Activated CD8-positive, alpha-beta memory T cell treated with anti-CD3 and anti-CD28 coated beads for 48 hours (primary cell): ENCODE measurements at places on chromosomes 2 and 18.

DNA sequence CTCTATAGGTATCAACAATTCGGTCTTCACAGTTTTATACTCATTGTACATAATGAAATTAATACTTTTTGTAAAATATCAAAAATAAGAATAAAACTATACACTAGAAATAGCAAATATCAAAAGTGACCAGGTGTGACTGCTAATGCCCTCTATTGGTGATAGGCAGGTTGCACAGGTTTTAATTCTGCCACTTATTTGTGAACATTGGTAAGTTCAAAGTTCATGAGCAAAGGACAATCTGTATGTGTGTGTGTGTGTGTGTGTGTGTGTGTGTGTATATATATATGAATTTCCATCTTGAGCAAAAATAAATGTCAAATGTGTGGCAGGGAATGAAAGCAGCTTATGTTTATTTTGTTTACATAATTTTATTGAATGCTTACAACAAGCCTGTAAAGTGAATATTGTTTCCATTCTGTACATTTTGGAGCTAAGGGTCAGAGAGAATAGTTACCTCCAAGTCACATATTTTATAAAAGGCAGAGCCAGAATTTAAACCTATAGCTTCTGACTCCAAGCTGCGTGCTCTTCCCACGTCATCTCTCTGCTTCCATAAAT, 537.4 kb downstream of the CPS1 start:
- DNase-seq = no peak

DNA sequence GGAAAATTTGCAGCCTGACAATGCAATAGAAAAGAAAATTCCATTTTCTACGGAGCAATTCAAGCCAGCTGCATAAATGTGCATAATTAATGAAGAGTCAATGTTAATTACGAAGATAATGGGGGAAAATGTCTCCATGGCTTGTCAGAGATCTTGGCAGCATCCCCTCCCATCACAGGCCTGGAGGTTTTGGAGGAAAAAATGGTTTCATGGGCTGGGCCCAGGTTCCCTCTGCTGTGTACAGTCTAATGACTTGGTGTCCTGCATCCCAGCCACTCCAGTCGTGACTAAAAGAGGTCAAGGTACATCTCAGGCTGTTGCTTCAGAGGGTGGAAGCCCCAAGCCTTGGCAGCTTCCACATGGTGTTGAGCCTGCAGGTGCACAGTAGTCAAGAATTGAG, 779.7 kb downstream of the DCDC2C start:
- no peak for DNase-seq

GRCh38 chr2:234999740-235000425, 48.1 kb downstream of the SH3BP4 start:
- DNase-seq = no peak

DNA sequence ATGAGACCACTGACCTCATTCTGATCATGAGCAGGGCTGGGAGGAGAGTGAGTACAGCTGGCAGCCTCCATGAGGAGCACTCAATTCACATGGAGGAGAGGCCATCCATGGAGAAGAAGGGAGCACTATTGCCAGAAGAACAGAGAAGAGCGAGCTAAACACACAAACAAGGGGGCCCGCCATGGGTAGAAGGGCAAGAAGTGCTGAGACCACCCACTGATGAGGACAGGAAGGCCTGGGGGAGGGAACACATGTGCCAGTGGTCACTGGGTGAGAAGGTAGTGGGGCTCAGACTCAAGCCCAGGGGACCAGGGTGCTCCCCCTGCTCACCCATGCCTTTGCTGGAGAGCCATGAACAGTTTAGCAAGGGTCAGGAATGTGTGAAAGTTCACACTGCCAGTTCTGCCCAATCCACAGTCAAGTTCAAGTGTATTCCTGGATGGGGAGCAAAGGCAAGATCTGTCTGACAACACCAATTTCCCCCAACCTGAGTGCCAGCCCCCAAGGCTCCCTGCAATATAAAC, 57.7 kb downstream of the TTC32 start:
- no peak for DNase-seq

- DNase-seq = peak; percentile 31
Measured at GRCh38 chr2:46461011-46461674, 18.2 kb upstream of the TMEM247 start.

DNA sequence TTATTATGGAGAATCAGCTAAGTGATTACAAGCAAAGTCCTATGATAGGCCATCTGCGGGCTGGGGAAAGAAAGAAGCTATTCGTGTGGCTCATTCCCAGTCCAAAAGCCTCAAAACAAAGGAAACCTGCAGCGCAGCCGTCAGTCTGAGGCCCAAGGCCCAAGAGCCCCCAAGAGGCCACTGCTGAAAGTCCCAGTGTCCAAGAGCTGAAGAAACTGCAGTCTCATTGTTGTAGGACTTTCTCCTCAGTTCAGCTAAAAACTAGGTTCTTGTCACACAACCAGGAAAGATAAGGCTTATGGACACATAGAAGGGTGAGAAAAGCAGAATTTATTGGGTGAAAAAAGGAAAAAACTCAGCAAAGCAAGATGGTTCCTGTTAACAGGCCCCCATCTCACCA, 143.2 kb downstream of the RHBDD1 start:
- no peak for DNase-seq

GRCh38 chr2:38436227-38436664, 59.2 kb upstream of the ATL2 start:
- no peak for DNase-seq

DNA sequence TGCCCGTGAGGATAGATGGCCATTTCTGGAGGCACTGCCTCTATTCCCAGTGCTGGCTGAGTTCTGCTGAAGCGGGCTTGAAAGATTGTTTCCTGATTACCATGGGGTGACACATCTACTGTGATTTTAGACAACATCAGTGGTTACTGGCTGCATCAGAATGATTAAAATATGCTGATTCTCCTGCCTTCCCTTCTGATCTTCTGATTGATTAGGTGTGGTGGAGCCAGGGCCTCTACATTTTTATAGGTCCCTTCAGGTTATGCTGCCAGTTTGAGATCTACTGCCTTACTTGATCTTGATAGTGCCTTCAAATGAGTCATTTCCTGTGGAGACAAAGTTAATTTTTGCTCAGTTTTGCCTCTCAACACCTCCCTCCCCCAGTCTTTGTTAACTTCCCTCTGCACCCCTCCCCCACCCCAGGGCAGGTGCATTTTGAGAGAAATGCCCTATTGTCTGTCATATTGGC, 31.6 kb upstream of the SNORC start:
- DNase-seq = peak; percentile 9

- DNase-seq = no peak
Measured at GRCh38 chr2:5693287-5694201, 1.4 kb downstream of the SOX11 start.

DNA sequence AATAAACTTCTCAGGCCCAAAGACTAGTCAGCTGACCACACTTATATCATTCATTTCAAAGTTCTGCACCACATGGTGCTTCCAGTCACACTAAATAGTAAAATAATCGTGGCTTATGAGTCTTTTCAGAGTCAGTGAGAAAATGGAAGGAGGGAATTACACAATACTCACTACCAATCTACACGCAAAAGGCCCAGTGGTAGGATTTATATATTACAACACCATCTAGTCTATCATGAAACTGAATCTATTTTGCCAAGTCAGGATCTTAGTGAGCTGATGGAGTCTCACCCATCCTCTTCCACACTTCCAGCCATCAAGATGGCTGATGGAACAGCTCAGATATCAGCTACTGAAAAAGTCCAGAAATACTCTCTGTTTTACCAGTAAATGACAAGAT, 21.9 kb downstream of the INO80D start:
- DNase-seq = no peak

DNA sequence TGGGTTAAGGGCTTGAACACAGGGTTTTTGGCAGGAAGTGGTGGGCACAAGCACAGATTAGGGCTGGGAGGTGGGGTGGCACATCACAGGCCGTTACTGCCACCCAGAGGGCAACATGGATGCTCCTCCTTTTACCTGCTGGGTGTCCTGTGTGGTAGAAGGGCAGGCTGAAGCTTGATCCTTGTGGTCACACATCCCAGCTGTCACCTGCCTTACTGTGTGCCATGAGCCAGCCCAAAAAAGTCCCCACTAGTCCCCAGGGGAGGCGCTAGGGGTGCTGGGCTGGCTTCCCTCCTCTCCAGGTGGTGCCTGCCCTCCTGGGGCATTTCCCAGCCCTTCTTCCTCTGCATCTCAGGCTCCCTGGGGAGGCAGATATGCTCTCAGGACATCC, 50.5 kb upstream of the ALPP start:
- no peak for DNase-seq
